Caco-2 (cell line): ENCODE measurements at places on chromosomes 6 and 20.

DNA sequence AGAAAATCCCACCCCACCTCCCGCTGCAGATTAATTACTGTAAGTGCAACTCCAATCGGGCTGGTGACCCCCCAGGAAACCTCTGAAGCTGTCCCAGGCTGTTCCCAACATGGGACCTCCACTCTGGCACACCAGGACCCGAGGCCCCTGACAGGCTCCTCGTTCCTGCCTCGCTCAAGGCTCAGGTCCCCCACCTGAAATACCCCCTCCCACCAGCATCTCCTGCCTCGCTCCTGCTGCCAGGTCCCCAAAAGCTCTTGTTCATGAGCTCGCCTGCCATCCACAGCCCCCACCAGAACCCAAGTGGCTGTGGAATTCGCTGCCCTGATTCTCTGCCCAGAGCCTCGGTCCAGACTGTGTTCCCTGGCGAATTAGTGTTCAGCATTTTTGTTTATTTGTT, 26.1 kb downstream of the NPEPL1 start:
- peak; percentile 35 for DNase-seq

GRCh38 chr6:47153404-47153755, 111.2 kb upstream of the ADGRF1 start:
- DNase-seq, result no peak

DNA sequence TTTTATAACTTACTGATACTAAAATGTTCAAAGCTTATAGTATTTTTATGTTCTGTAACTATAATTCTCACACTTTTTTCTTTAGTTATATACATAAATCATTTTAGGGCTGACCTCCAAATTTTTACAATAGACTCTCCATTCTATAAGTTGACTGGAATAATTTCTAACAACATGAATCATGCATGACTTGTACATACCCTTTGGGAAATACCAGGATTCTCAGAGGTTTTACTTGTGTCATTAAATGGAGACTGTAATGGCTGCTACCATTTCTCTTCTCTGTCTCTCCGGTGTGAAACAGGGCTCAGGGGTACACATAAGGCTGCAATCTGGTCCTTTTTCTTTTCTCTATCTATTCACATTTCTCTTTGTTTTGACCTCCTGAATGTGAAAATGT, 222.2 kb upstream of the FLRT3 start:
- DNase-seq, result no peak

- DNase-seq, result no peak
Measured at GRCh38 chr20:23367770-23368169, 5.8 kb downstream of the GZF1 start.

DNA sequence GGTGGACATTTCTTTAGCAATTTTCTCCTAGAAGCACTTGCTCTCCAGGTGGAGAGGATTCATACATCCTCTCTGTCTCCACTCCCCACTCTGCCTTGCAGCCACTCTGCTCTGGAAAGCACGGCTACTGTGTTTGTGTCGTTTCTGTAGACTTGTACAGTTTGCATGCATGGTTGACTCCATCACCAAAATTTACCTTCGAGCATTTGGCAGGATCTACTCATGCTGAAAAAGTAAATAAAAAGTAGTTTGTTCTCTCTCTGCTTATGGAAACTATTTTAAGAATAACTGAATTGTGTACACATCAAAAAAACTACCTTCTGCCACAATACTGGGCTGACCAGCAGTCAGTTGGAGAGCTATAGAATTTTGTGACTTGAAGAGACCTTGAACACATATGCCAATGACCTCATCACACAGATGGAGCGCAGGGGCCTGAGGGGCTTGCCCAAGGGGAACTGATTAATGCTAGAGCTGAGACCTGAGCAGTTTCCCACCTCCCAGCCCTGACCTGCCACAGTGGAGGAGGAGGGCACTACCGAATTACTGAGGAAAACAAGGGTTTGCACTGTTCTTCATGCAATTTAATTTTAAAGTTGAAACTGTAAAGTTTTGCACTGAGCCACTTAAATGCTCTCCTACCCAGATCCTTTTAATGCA, 33.7 kb upstream of the FOXQ1 start:
- DNase-seq, result no peak

GRCh38 chr6:44002593-44003344, 124.5 kb downstream of the MRPL14 start:
- DNase-seq, result peak; percentile 84

- no peak for DNase-seq
Measured at GRCh38 chr6:76506808-76507207, 434.3 kb upstream of the IMPG1 start.

GRCh38 chr6:93337772-93338394, 81.5 kb downstream of the EPHA7 start:
- DNase-seq, result no peak

- no peak for DNase-seq
Measured at GRCh38 chr6:139014945-139015344, 13.6 kb upstream of the ABRACL start.

GRCh38 chr6:168273441-168274036, 46.0 kb downstream of the DACT2 start:
- no peak for DNase-seq

- no peak for DNase-seq
Measured at GRCh38 chr6:165653196-165653595, 9.8 kb downstream of the PDE10A start.

DNA sequence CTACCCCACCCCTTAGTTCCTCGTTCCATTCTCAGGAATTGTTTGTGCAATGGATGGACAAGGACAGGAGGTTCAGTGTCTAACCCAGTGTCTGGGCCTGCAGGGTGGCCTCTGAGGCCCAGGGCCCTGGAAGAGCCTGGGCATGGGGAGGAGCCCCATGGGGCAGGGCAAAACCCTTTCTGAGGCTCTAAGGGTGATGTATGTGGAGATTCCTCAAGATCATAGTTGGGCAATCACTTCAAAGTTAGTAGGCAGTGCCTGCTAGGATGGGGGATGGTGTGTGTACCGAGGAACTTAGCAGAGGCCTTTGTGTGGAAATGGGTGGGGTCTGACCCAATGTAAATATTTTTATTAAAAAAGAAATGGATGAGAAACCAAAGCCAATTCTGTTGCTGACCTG, 6.7 kb upstream of the C2 start:
- DNase-seq, result peak; percentile 51

GRCh38 chr20:60262967-60263603, 304.9 kb downstream of the CDH26 start:
- peak; percentile 73 for DNase-seq

GRCh38 chr6:44662461-44663121, 275.1 kb downstream of the CDC5L start:
- DNase-seq, result no peak

- DNase-seq, result no peak
Measured at GRCh38 chr20:60299951-60300350, 341.7 kb downstream of the CDH26 start.

DNA sequence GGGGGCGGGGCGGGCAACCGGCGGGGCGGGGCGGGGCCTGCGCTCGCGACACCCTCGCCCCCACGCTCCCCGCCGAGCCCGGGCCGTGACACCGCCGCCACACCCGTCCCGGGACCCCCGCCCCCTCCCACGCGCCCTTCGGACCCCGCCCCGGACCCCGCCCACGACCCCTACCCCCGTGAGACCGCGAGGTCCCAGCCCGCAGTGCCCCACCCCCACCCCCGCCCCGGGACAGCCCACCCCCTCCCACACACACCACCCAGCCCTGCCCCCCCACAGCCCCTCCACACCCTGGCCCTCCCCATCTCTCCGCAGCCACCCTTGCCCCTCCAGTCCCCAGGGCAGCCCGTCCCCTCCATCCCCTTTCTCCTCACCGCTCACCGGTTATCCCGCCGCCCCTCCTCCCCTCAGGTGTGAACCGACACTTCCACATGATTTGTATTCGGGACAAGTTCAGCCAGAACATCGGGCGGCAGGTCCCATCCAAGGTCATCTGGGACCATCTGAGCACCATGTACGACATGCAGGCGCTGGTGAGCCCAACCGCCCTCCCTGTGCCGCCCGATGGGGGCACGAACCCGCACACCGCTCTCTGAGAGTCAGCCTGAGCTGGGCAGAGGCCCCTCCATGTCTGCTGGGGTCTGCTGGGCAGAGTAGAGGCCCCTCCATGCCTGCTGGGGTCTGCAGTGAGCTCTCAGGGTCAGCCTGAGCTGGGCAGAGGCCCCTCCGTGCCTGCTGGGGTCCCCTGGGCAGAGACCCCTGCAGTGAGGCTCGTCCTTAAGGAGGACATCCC, 622 bp downstream of the MRGBP start:
- DNase-seq, result no peak

DNA sequence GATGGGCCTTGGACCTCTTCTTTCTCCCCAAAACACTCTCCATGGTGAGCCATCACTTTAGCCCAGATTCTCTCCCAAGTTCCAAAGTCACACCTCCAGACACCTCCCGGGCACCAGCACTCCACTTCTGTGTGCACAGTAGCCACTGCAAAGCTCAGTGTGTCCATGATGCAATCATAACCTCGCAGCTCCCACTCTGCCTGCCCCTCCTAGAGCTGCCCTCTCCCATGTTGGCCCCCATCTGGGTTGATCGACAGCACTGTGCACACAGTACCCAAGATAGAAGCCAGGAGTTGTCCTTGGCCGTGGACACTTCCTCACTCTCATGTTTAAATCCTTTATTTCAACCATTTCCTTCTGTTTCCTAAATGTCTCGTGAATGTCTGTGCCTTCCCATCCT, 293.3 kb downstream of the PACRG start:
- no peak for DNase-seq

- DNase-seq, result peak; percentile 41
Measured at GRCh38 chr20:36010076-36010475, 41.7 kb downstream of the CNBD2 start.

- DNase-seq, result peak; percentile 74
Measured at GRCh38 chr20:13325033-13325432, 104.0 kb downstream of the ISM1 start.

- no peak for DNase-seq
Measured at GRCh38 chr6:129853996-129854711, 7.0 kb downstream of the TMEM244 start.

- no peak for DNase-seq
Measured at GRCh38 chr20:35502352-35502751, 27.1 kb downstream of the C20orf173 start.

GRCh38 chr6:82025271-82025670, 222.3 kb downstream of the IBTK start:
- no peak for DNase-seq

DNA sequence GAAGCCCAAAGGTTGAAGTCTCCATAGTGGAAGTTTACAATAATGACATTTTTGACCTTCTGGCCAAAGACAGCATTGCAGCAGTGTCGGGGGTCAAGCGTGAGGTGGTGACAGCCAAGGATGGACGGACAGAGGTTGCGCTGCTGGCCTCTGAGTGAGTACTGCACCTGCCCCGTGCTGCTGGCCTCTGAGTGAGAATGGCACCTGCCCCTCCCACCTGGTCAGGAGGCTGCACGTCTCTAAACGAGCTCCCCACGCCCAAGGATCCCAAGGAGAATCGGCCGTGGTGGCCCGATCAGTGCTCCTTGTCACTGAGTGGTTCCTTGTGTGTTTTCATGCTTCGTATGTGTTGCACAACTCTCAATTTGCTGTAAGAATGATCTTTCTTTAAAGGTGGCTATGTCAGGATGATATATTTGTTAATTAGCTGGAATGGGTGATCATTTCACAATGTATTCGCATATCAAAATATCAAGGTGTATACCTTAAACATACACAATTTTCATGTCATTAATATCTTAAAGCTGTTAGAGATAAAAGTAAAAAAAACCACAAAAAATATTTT, 40.4 kb downstream of the FRMD1 start:
- no peak for DNase-seq

DNA sequence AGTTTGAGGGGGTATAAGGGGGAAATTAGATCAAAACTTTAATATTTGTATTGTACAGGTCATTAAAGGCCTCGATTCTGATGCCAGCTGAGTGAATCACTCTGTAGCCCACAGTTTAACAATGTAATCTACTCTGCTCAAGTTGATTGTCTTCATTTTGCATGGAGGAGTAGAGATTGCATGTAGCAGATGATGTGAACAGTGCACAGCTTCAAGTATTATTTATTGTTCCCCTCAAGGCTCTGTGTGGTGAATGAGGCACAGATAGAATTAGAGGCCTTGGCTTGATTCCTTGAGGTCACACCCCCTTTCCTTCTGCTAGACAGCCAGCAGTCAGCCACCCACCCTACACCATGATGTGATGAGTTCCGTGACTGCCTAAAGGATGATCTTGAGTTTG, 38.1 kb downstream of the TXLNB start:
- no peak for DNase-seq

GRCh38 chr20:5221061-5221430, 94.2 kb downstream of the CDS2 start:
- no peak for DNase-seq

- DNase-seq, result no peak
Measured at GRCh38 chr6:41286544-41287346, at the start of gene TREM1. TSS of gene TREM1 (minus strand) at chr6:41286682. CDS start at chr6:41286655, 27 bp downstream.

GRCh38 chr6:136184738-136185137, 65.4 kb downstream of the MTFR2 start:
- DNase-seq, result no peak

GRCh38 chr6:160088069-160088783, 33.4 kb upstream of the SLC22A1 start:
- peak; percentile 47 for DNase-seq

- no peak for DNase-seq
Measured at GRCh38 chr6:99110029-99110428, 162.3 kb upstream of the FBXL4 start.

DNA sequence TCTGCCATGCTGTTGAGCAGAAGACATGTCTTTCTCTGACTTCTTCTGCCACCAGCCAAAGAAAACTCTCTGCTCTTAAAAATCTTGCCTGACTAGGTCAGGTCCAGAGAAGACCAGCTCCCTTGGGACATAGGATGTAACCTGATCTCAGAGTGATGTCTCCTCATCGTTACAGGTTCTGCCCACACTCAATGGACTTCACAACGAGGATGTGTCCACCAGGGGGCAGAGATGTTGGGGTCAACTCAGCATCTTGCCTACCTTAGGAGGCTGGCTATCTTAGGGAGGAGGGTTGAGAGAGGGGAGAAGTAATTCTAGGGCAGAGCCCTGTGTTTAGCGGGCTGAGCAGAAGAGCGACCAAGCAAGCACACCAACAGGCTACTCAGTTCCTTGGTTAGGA, 207.6 kb upstream of the CDH4 start:
- DNase-seq, result no peak

DNA sequence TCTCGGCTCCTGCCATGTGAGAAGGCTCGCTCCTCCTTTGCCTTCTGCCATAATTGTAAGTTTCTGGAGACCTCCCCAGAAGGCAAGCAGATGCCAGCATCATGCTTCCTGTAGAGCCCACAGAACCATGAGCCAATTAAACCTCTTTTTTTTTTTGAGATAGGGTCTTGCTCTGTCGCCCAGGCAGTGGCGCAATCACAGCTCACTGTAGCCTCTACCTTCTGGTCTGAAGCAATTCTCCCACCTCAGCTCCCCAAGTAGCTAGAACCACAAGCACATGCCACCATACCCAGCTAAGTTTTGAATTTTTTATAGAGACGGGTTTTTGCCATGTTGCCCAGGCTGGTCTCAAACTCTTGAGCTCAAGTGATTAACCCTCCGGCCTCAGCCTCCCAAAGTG, 28.6 kb downstream of the RING1 start:
- DNase-seq, result no peak

DNA sequence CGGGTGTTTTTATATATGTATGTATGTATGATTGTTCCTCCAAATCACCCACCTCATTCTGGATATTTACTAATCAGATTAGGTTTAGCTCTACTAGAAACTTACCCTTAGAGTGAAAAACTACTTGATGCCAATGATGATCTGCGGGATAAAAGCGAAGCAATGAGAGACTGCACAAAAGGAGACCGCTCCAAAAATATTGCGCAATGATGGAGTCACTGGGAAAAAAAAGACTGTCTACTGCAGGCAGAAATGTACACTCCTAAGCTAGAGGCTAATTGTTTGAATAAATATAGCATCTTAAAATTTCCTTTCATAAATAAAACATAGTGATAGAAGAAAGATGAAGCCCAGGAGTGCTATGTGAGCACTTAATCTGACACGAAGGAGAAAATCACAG, 7.3 kb downstream of the RAB32 start:
- no peak for DNase-seq
